ENCODE measurements at places on chromosomes 6 and 20. TPM values are rescaled to one million over a fixed set of nuclear protein-coding genes. Genes with fewer than 3 reads are reported as not detected.
A peak's percentile ranks its signal among the peaks of the same experiment; 100 is the strongest.

- no peak overlapping the region for H3K4me3 ChIP-seq
- H3K27me3 ChIP-seq: peaks cover 13% of the 10 kb centered on the region
- no peaks in the 10 kb centered on the region for H3K4me1 ChIP-seq
- DNase-seq: no peak
- H3K36me3 ChIP-seq: no peaks in the 10 kb centered on the region
Measured at GRCh38 chr20:58868795-58869194, 16.3 kb downstream of the GNAS start.

DNA sequence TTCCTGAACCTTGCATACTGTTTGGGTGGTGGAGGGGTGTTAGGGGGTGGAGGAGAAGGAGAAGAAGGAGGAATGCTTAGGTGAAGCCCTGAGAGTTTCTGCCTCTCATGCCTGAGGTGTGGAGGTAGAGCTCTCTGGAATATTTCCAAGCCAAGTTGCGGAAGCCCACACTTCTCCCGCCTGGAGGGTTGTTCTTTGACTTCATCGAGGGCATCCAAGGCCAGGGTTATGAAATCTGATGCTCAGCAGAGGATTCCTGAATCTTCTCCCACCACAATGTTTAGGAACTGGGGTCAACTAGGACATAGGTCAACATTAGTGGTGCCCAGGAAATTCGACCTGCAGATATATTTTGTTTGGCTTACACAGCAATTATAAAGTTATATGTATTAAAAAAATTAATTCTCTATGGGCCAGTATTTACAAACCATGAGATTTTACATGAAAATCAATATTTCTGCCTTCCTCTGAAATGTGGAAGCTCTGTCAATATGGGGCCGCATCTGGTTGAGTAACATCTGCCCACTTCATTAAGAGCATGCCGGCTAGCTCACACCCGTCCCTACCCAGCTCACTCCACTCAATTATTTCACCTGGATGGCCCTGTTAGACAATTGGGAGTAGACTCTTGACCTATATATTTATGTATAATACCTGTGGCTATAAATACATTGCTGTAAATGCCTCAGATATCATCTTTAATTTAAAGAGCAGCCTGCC lies 257.1 kb upstream of the ZFP64 start:
- H3K27ac ChIP-seq: no peak overlapping the region
- H3K27me3 ChIP-seq: no peaks in the 10 kb centered on the region
- no peak for DNase-seq
- no peaks in the 10 kb centered on the region for H3K4me1 ChIP-seq
- H3K36me3 ChIP-seq: no peaks in the 10 kb centered on the region

- no peak overlapping the region for H3K27ac ChIP-seq
- H3K36me3 ChIP-seq: no peaks in the 10 kb centered on the region
- peak overlapping the region; percentile 86 for H3K4me3 ChIP-seq
- peak; percentile 10 for DNase-seq
- H3K27me3 ChIP-seq: no peaks in the 10 kb centered on the region
Measured at GRCh38 chr6:12958052-12958706, 241.6 kb downstream of the PHACTR1 start.

Gene PPIL6
- total RNA-seq: 1.7 TPM

DNA sequence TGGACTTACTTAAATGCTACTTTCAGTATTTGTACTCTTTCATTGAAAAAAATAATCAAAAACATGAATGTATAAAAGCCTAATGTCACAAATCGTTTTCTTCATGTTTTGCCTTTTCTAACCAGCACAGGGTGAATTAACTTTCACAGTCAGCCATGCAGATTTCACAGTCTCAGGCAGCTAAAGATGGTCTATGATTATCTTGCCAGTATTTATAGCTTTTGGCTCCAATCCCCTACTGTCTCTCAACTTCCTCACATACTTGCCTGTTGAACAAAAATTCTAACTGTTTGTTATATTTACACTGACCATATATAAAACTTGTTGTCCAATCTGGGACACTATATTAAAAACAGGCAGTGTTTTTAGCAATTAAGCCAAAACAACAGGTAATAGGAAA lies 358.2 kb downstream of the ARHGAP18 start:
- H3K4me1 ChIP-seq: no peaks in the 10 kb centered on the region
- no peak overlapping the region for H3K4me3 ChIP-seq
- DNase-seq: no peak
- no peaks in the 10 kb centered on the region for H3K36me3 ChIP-seq

Gene HCK
- 0.53 TPM for total RNA-seq

Gene ADGRG6
- 89.2 TPM for total RNA-seq

DNA sequence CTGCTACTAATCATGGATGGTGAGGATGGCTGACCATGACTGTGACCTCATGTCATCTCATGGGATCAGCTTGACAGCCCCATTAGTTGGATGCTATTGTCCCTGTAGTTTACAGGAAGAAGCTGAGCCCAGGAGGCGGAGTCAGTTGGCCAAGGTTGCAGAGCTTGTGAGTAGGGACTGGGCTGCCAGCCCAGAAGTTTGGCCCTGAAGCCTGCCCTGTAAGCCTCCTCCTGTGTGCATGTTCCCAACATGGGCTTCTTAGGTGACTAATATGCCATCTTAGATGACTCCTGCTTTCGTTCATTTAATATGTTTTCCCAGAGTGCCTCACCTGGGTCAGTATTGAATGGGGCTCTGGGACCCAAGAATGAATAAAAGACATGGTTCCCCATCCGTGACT lies 6.9 kb downstream of the EDN3 start:
- H3K27me3 ChIP-seq: no peaks in the 10 kb centered on the region
- H3K36me3 ChIP-seq: no peaks in the 10 kb centered on the region
- H3K4me1 ChIP-seq: no peaks in the 10 kb centered on the region
- H3K4me3 ChIP-seq: no peak overlapping the region

Gene PNPLA1
- not detected for total RNA-seq

- DNase-seq: no peak
- H3K4me1 ChIP-seq: no peaks in the 10 kb centered on the region
- no peak overlapping the region for H3K27ac ChIP-seq
- H3K4me3 ChIP-seq: no peak overlapping the region
- H3K36me3 ChIP-seq: no peaks in the 10 kb centered on the region
Measured at GRCh38 chr6:4380881-4381281, 245.5 kb upstream of the ECI2 start.

Gene AVP
- total RNA-seq: not detected

DNA sequence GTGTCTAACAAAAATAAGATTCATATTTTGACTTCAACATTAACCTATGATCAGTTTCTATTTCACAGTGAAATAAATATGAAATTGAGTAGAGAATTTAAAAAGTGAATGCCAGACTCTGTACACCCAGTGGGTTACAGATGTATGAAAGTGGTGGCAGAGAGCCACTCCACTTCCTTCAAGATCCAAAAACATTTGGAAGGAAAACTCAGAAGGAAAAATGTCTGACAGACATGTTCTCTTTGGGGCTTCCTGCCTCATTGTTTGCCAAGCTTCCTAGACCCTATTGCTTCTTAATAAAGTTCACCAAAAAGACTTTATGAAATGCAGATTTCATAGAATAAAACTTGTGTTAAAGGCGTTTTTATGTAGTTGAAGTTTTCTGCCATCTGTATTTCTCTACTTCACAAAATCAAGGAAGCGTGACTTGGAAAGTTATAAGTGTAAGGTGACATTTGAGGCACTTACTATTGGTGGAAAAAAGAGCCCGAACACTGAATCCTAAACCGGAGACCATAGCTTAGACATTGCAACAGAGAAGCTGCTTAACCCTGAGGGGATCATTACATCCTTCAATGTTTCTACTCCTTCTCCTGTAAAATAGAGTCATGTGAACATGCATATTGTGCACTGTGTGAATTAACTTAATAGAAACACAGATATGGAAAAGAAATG lies 12.8 kb downstream of the HMGCLL1 start:
- H3K4me3 ChIP-seq: no peak overlapping the region
- H3K27ac ChIP-seq: no peak overlapping the region
- no peaks in the 10 kb centered on the region for H3K36me3 ChIP-seq
- no peak for DNase-seq
- H3K27me3 ChIP-seq: no peaks in the 10 kb centered on the region
- H3K4me1 ChIP-seq: no peaks in the 10 kb centered on the region

Gene REM1
- total RNA-seq: not detected

Gene INSM1
- total RNA-seq: not detected

- no peak for DNase-seq
- H3K27me3 ChIP-seq: no peaks in the 10 kb centered on the region
- H3K27ac ChIP-seq: peak overlapping the region; percentile 78
- no peaks in the 10 kb centered on the region for H3K36me3 ChIP-seq
- H3K4me3 ChIP-seq: peak overlapping the region; percentile 71
Measured at GRCh38 chr20:25389858-25390537, 637 bp downstream of the ABHD12 start.

DNA sequence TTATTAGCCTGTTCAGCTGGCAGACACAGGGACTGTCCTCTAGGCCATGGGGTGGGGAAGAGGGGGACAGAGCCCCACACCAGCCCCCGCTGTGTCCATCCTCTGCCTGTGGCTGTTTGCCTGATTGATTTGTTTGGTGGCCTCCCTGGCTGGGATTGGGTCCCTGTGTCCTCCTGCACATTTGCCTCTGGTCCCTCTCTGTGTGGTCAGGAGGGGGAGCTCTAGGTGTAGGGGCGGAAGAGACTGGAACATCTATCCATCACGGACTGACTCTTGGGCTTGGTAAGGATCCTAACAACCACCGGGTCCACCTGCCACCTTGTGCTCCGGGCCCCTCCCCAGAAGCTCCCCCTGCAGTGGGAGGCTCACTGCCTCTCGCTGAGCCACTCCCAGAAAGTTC lies 38.4 kb upstream of the CCDC167 start:
- H3K4me1 ChIP-seq: peaks cover 17% of the 10 kb centered on the region
- H3K36me3 ChIP-seq: no peaks in the 10 kb centered on the region
- no peak overlapping the region for H3K27ac ChIP-seq
- no peak for DNase-seq

GRCh38 chr6:159213405-159213804 lies 44.2 kb downstream of the FNDC1 start:
- H3K4me1 ChIP-seq: no peaks in the 10 kb centered on the region
- DNase-seq: peak; percentile 65
- H3K27me3 ChIP-seq: no peaks in the 10 kb centered on the region
- no peak overlapping the region for H3K27ac ChIP-seq
- no peaks in the 10 kb centered on the region for H3K36me3 ChIP-seq

GRCh38 chr6:20211037-20211940 lies 980 bp downstream of the MBOAT1 start:
- H3K4me1 ChIP-seq: peaks cover 17% of the 10 kb centered on the region
- DNase-seq: no peak
- H3K27me3 ChIP-seq: no peaks in the 10 kb centered on the region

DNA sequence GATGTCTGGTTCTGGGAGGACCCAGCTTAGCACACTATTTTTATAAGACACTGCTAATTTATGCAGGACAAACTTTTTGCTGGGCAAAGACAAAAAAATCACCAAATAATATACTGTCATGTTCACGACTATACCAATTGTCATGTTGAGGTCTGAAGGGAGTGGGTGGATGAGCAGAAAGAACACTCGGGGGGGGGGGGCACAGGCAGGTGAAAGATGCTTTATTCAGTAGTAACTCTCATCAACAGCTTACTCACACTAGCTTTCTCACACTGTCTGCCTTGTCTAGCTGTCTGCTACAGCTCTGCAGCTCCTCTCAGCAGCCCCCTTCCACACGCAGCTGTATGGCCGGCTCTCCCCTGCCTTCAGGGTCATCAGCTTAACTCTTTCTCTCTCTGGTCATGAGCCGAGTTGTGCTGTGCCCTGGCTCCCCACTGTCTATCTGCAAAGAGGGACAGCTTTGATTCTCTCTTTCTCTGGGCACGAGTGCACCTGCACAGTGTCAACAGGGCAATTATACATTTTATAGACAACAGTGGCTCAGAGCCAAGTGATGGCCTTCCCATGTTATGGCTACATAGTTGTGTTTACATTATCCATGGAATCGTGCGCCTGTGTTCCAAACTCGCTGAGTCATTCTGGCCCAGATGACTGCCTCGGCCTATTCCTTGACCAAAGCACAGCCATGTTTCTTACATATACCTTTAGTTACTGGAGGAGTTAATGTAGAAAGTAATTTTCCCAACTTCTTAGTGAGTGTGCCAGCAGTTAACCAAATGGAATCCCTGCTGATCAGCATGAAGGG lies 187.7 kb upstream of the PRSS16 start:
- no peaks in the 10 kb centered on the region for H3K4me1 ChIP-seq
- no peaks in the 10 kb centered on the region for H3K27me3 ChIP-seq
- no peaks in the 10 kb centered on the region for H3K36me3 ChIP-seq

Measured in astrocyte (in vitro differentiated cells and primary cell).